ENCODE measurements at places on chromosomes 3 and 15.

DNA sequence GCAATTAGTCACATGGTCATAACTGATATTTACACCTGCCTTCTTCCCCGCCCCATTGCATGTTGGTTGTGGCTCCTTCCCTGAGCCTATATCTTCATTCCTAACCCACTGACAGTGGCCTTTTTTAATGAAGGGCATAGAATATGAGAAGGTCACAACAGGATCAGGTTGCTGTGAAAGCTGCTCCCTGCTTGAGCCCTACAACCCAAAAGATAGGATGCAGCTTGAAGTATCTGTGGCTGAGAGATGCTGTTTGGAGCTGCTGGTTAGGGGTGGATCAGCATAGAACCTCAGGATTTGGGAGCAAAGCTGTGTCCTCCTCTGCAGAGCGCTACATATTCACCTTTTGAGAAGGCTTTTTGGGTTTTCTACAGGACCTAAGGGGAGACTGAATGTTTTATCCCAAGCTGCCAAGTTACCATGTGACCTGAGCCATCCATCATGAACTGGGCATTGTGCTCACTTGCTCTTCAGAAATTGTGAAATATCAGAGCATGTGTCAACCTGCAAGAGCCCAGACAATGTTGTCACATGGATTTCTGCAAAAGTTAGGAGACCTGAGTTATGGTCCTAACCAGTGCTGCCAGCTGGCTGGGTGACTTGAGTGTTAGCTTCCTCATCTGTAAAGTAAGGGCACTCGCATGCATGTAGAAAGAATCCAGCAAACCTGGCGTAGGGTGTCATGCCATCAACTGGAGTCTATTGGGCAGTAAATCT is 49.8 kb upstream of the ARL8B start:
- H3K27ac ChIP-seq, result no peak overlapping the region
- H3K36me3 ChIP-seq, result no peaks in the 10 kb centered on the region
- DNase-seq, result no peak
- no peaks in the 10 kb centered on the region for H3K4me1 ChIP-seq
- H3K4me3 ChIP-seq, result no peak overlapping the region

- peak; percentile 18 for DNase-seq
- H3K36me3 ChIP-seq, result no peaks in the 10 kb centered on the region
- peaks cover 67% of the 10 kb centered on the region for H3K4me1 ChIP-seq
Observed at GRCh38 chr3:61668317-61668864, 107.0 kb downstream of the PTPRG start.

GRCh38 chr3:101702726-101703125 is 16.2 kb upstream of the RPL24 start:
- H3K4me3 ChIP-seq, result no peak overlapping the region
- H3K36me3 ChIP-seq, result no peaks in the 10 kb centered on the region
- no peaks in the 10 kb centered on the region for H3K4me1 ChIP-seq
- H3K27me3 ChIP-seq, result no peaks in the 10 kb centered on the region
- no peak overlapping the region for H3K27ac ChIP-seq
- DNase-seq, result no peak

DNA sequence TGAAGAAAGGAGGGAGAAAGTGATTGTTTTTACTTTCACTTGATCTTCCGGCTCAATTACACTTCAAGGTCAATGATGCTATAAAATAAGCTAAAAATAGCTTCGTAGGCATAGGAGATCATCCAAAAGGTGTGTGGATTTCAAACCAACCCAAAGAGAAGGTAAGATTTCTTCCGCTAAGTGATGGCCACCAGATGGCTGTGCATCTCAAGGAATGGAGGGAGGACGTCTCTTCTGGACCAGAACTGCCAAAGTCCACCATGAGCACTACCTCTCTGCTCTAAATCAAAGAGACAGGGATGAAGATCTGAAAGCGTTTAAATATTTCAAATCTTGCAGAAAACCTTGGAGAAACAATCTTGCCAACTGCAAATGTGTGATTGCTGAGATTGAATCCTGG is 199.1 kb upstream of the ZPLD1 start:
- H3K36me3 ChIP-seq, result no peaks in the 10 kb centered on the region
- H3K27me3 ChIP-seq, result no peaks in the 10 kb centered on the region
- no peaks in the 10 kb centered on the region for H3K4me1 ChIP-seq
- no peak for DNase-seq
- H3K27ac ChIP-seq, result no peak overlapping the region
- no peak overlapping the region for H3K4me3 ChIP-seq

DNA sequence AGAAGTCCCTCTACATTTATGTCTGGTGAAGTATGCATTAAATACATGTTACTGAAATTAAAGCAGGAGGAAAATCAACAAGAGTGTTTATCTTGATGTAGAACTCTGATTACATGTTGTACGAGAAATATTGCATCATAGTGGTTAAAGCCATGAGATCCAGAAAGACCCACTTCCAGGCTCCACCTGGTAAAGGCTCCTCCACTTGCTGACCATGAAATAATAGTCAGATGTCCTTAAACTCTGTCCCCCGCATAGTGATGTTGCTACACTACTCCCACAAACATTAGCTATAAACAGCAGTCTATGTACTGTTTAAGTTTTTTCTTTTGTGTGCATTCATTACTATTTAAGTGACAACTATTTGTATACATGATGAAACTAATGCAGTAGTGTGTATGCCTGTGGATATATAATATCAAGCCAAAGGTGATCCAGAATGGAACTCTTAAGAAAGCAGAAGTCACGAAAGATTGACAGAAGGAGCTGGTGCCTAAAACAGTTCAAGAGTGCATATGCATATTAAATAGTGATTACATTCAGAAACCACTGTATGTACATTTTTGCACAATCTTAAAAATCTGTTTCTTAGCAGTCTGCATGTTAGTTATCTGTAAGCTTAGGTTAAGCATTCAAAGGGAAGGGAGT is 264.4 kb upstream of the KCNMB2 start:
- no peaks in the 10 kb centered on the region for H3K27me3 ChIP-seq
- no peak for DNase-seq
- H3K36me3 ChIP-seq, result no peaks in the 10 kb centered on the region
- no peak overlapping the region for H3K27ac ChIP-seq
- H3K4me1 ChIP-seq, result no peaks in the 10 kb centered on the region

DNA sequence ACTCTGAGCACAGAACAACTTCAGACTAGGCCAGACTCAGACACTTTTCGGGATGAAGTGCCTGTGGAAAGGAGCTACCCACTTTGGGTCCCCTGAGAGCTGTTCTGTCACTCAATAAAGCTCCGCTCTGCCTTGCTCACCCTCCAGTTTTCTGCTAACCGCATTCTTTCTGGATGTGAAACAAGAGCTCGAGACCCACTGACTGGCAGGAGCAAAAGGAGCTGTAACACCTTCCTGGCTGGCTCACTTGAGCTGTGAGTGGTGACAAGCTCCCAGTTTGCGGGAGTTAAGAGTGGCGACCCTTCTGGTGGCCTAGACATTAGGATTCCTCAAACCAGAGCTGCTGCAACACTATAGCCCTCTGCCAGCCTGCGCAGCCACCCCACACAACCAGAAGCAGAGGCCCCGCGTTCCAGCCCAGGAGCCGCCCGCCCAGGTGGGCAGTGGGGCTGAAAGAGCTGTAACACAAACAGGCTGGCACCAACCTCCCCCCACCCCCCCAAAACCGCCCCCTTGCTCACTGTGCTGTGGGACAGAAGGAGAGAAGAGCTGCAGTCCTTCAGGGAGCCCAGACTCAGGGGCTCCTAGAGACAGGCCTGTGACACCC is 1178.1 kb upstream of the GBE1 start:
- no peak for DNase-seq
- H3K4me3 ChIP-seq, result no peak overlapping the region
- no peaks in the 10 kb centered on the region for H3K27me3 ChIP-seq
- no peaks in the 10 kb centered on the region for H3K36me3 ChIP-seq
- no peak overlapping the region for H3K27ac ChIP-seq

GRCh38 chr3:78368636-78369345 is 1328.9 kb downstream of the ROBO2 start:
- no peak for DNase-seq
- no peaks in the 10 kb centered on the region for H3K4me1 ChIP-seq
- H3K4me3 ChIP-seq, result no peak overlapping the region
- no peaks in the 10 kb centered on the region for H3K36me3 ChIP-seq
- H3K27ac ChIP-seq, result no peak overlapping the region

- no peak overlapping the region for H3K27ac ChIP-seq
- no peaks in the 10 kb centered on the region for H3K27me3 ChIP-seq
- no peak for DNase-seq
- no peak overlapping the region for H3K4me3 ChIP-seq
Observed at GRCh38 chr15:32671339-32672325, 30.1 kb downstream of the SCG5 start.

- no peaks in the 10 kb centered on the region for H3K36me3 ChIP-seq
- no peaks in the 10 kb centered on the region for H3K4me1 ChIP-seq
- no peak for DNase-seq
Observed at GRCh38 chr15:68646156-68646555, 67.4 kb downstream of the CORO2B start.

- DNase-seq, result no peak
- H3K4me1 ChIP-seq, result no peaks in the 10 kb centered on the region
- no peak overlapping the region for H3K27ac ChIP-seq
- H3K36me3 ChIP-seq, result no peaks in the 10 kb centered on the region
Observed at GRCh38 chr3:136728918-136729317, 23.3 kb downstream of the STAG1 start.

- no peak for DNase-seq
- H3K4me3 ChIP-seq, result no peak overlapping the region
- H3K27ac ChIP-seq, result no peak overlapping the region
Observed at GRCh38 chr3:178508443-178508825, 27.8 kb upstream of the KCNMB2 start.

- no peaks in the 10 kb centered on the region for H3K4me1 ChIP-seq
- no peaks in the 10 kb centered on the region for H3K36me3 ChIP-seq
- no peak for DNase-seq
Observed at GRCh38 chr3:161275919-161276318, 54.8 kb downstream of the NMD3 start.

DNA sequence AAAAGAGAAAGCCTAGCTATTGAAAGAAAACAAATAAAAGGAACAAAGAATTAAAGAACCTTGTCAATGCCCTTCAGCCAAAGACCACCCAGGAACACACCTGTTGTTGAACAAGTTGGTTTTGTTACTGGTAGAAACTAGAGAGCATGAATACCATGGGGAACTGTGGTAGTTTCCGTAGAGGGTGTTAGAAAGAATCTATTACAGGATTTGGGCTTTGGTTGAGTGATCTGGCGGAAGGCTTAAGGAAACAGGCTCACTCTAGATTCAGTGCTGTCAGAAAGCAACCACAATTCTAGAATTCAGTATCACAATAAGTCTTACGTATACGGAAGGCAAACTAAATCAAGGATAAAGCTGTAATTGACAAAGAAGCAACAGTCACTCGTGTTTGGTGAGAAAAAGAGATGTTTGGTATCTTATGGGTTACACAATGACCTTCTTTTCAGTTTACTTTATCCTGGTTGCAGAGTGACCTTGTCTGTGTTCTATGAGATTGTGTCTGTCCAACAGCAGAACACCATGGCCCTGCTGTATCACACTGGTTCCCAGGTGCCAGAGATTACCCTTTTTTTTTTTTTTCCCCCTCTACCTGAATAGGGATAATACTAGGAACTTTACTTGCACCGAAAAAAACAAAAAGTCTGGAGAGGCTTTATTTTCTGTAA is 265.9 kb downstream of the SHQ1 start:
- no peak for DNase-seq
- no peaks in the 10 kb centered on the region for H3K27me3 ChIP-seq
- no peak overlapping the region for H3K4me3 ChIP-seq
- H3K36me3 ChIP-seq, result no peaks in the 10 kb centered on the region
- H3K4me1 ChIP-seq, result no peaks in the 10 kb centered on the region
- H3K27ac ChIP-seq, result no peak overlapping the region

DNA sequence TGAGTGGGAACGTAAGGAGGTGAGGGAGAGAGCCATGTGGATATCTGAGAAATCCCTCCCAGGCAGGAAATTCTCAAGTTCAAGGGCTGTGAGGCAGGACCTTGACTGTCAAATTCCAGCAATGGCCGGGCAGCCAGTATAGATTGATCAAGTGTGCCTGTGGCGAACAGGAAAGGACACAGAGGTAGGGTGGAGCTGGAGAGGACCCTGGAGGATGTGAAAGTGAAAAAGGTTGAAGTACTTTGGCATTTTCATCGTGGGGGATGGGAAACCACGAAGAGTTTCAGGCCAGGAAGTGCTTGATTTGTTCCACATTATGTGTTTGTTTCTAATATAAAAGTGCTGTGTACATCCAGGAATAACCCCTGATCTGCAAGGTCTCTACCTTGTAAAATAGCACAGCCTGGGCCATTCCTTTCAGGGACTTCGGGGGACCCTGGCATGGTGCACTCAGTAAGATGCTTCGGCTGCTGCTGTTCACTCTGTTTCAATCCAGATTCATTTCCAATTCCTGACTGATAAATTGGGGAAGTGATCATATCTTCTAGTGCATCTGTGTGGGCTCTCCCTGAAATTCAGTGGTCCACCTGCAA is 156.6 kb downstream of the MCTP2 start:
- H3K4me1 ChIP-seq, result peaks cover 12% of the 10 kb centered on the region
- H3K4me3 ChIP-seq, result no peak overlapping the region
- H3K27ac ChIP-seq, result no peak overlapping the region
- no peaks in the 10 kb centered on the region for H3K36me3 ChIP-seq

DNA sequence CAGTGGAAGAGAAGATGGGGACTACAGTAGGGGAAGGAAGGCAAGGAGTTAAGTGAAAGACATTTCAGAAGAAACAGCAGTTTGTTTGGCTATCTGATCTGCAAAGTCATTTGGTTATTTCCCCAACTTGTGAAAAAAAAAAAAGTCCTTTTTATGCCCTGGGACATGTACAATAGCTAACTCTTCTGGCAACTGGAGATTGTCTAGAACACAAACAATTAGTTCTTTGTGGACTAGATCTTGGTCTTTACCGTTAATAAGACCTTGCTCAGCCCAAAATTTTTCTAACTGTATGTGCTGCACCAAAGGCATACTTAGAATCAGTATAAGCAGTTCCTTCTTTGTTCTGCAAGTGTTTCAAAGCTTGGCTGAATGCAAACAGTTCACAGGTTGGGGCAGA is 103.5 kb upstream of the NECTIN3 start:
- no peaks in the 10 kb centered on the region for H3K27me3 ChIP-seq
- peaks cover 4% of the 10 kb centered on the region for H3K4me1 ChIP-seq
- no peaks in the 10 kb centered on the region for H3K36me3 ChIP-seq
- no peak overlapping the region for H3K4me3 ChIP-seq

DNA sequence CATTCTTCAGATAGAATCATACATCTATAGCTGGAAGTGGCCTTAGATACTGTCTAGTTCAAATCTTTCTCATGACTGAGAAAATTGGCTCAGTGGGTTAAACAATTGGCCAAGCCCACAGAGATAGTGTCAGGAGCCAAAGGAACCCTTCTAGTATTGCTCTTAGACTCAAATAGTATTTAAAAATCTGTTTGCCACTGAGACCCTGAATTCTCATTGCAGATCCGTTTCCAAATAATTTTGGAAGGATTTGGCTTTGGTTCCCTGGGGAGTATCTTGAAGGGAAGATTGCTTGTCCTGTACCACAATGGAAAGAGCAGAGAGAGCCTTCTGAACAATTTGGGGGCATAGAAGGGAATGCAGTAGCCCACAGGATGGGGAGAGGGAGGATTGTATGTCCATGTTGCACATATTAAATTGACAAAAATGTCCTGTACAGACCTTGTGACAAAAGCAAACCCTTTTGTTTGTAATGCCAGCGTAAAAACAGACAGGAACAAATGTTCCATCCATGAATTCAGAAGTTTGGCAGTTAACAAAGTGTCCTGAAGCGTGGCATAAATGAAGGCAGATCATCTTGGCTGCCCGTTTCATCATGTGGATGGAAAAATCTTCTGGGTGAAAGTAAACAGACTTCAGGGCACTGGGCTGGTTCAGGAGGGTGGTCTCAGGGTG is 156.4 kb upstream of the RASGRP1 start:
- no peak overlapping the region for H3K27ac ChIP-seq
- H3K4me1 ChIP-seq, result no peaks in the 10 kb centered on the region
- H3K4me3 ChIP-seq, result no peak overlapping the region
- DNase-seq, result no peak
